Fibroblast of pulmonary artery (primary cell): ENCODE measurements at places on chromosomes 13 and 19.

- DNase-seq: no peak
These were observed 74.4 kb downstream of the ARHGAP35 start for GRCh38 chr19:46935066-46935663.

GRCh38 chr13:38385153-38385891 lies 35.7 kb downstream of the UFM1 start:
- DNase-seq: no peak

GRCh38 chr13:49571299-49572240 lies 13.8 kb downstream of the RCBTB1 start:
- DNase-seq: no peak

GRCh38 chr19:33628921-33629825 lies 7.4 kb downstream of the CHST8 start:
- no peak for DNase-seq

DNA sequence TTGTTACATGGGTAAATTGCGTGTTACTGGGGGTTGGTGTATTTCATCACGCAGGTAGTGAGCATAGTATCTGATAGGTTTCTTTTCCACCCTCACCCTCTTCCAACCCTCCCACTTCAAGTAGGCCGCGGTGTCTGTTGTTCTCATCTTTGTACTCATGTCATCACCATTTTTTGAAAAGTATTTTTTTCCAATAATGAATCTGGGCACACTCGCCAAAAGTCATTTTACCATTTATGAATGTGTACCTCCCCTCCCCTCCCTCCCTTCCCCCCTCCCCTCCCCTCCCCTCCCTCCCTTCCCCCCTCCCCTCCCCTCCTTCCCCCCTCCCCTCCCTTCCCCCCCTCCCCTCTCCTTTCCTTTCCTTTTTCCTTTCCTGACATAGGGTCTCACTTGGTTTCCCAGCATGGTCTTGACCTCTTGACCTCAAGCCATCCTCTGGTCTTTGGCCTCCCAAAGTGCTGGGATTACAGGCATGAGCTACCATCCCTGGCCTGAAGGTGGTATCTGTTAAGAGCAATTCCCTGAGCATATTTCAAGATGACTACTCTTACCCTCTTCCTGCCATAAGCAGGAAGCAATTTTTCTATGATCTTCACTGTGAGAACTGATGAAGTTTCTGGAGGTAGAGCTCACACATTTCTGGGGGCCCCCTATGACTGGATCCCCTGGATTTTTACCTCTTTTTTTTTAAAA lies 15.7 kb downstream of the ZNF627 start:
- DNase-seq: no peak

DNA sequence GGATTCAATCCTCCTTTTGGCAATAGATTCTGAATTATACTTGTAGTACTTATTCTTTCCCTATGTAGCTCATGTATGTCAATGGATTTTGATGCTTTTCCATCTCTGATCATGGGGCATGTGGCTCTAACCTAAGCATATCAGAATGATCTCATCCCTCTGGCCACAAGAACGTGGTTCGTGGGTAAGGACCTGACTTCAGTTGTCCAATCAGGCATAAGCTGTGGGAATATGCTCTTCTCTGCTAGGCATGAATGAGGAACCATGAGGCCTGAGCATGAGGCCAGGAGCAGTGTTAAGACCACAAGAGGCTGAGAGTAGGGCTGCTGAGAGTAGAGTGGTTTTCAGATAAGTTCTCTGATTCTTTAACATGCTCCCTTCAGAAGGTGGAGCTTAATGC lies 292.4 kb upstream of the TSHZ3 start:
- no peak for DNase-seq

DNA sequence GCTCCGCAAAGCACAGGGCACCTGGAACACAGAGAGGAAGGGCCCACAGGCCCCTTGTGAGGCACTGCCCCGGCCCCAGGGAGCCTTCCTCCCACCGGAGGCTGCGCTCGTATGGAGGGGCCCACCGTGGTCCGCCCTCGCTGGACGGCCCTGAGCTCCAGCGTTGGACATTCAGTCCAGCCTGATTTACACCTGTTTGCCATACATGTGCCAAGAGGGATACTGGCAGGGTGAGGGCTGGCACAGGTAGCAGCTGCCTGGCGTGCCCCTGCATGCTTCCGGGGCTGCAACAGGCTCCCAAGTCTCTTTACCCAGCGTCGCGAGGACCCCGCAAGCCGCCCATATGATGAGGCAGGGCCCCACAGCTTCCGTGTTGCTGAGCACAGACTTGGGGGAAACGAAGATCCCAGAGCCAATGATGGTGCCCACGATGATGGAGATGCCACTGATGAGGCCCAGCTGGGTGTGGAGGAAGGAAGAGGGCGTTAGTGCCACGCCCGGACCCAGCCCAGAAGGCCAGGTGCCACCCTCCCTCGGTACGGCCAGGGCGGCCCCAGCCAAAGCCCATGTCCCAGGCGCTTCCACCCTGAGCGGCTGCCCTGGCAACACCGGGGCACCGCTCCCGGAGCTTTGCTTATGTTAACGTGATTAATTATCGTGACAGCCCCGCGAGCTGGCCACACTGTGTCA lies 5.1 kb downstream of the SLC7A9 start:
- DNase-seq: no peak

- DNase-seq: no peak
These were observed 6.6 kb upstream of the DAPK3 start for GRCh38 chr19:3977242-3978143.
